NCI-H510A treated with DMSO at 0.1 percent for 48 hours (cell line): ENCODE measurements at places on chromosomes 1 and 21.
A peak's percentile ranks its signal among the peaks of the same experiment; 100 is the strongest.

DNA sequence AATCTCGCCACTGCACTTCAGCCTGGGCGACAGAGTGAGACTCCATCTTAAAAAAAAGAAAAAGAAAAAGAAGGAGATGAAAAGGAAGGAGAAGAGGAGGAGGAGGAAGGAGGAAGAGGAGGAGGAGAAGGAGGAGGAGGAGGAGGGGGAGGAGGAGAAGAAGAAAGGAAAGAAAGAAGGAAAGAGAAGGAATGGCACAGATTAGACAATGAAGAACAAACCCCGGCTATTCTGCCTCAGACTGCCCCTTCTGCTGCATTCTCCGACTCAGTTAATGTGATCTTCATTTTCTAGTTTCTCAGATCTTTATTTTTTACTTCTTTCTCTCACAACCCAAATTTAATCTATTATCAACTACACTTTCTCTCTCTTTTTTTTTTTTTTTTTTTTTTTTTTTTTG lies 40.1 kb upstream of the PTGFRN start:
- no peak for DNase-seq

DNA sequence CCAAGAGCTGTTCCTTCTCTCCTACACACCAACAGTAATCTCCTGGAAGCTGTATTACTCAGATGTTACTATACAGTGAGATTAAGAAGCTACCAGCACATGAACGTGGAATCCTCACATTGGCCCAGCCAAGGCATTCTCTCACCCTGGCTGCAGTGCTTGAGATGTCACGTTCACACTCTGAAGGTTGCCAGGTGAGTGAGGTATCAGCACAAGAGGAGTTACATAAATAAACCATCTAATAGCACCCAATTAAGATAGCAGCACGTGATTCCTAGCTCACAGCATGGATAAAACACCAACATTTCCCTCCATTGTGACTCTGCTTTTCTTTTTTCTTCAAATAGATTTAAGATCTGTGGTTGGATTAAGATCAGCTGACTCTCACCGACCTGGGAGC lies 182.8 kb downstream of the PLPP3 start:
- no peak for DNase-seq

- no peak for DNase-seq
Measured at GRCh38 chr1:212549503-212550017, 59.0 kb upstream of the ATF3 start.

GRCh38 chr1:29555043-29555620 lies 318.8 kb downstream of the PTPRU start:
- no peak for DNase-seq

- no peak for DNase-seq
Measured at GRCh38 chr1:216662681-216663080, 60.5 kb downstream of the ESRRG start.

DNA sequence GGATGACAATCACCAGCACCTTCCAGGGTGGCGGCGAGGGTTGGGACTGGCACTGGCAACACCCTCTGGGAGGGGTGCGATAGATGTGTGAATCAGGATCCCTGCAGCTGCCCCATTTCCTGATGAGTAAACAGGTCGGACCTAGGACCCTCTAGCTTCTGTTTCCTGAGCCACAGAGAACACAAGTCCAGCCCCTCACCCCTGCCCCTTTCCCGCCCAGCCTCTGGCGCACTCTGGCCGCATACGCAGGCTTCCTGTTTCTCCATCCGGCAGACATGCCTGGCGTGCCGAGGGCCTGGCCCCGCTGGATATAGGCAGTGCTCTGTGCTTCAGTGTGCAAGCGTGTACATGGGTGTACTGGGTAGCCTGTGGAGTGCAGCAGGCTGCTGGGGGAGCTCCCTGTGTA lies 4.6 kb downstream of the PEAR1 start:
- no peak for DNase-seq

GRCh38 chr1:65469126-65469888 lies 48.8 kb downstream of the LEPR start:
- peak; percentile 36 for DNase-seq
